ENCODE measurements at places on chromosomes 12 and 14.

DNA sequence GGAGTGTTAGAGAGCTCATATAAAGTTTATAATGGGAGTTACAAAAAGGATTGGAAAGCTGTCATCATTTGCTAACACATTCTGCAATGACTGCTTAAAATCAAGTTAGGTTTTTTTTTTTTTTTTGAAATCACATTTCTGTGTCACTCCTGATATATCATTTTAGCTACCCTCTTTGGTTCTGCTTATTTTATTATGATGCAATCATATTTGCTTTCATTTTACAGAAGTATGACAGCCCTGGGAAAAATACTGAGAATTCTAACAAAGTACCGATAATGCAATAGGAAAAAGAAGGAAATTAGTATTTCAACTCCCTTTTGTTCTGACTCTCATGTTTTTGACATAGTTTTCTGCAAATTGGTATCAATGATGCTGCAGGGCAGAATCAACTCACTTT is 71.6 kb upstream of the MDGA2 start:
- no peak for DNase-seq

- DNase-seq, result no peak
Measured at GRCh38 chr14:64681796-64682710, 22.2 kb upstream of the PLEKHG3 start.

- no peak for DNase-seq
Measured at GRCh38 chr14:61003571-61003970, 22.5 kb downstream of the SLC38A6 start.

DNA sequence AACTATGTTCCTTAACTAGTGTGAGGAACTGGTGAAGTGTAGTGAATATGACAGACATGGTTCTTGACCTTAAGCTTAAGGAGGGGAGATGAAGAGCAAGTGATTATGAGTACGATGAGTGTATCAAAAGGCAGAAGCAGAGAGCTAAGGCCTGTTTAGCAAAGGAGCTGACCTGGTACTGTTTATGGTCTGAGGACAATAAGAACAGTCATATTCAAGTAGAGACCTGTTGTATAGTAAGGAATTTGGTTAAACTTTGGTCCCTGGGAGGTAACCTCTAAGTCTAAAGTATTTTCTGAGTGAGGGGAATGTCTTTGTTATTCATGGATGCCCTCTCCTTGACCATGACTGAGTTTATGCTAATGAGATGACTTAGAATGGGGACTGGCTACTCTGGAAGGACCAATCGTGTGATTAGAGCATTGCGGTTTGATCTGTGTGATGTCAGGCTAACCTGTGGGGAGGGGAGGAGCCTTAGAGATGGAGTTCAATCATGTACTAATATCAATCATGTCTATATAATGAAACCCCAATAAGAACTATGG is 389.3 kb downstream of the BMP4 start:
- DNase-seq, result no peak

DNA sequence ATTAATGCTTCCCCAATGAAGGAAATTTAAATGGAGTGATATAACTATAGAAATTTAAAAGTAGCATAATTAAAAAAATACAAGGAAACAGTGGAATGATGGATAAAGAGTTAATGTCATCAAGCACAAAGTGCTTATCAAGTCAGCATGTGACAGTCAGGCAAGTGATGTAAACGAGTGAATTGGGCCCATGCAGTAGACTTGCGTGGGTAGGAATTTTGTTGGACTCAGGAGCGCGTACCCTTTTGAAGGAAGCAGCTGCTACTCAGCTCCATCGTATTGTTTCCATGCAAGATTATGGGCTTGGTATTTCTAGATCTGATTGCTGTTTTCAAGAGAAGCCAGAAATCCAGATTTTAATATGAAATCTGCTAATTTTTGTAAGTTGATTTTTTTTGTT is 4.4 kb upstream of the DYRK4 start:
- DNase-seq, result no peak

- peak; percentile 33 for DNase-seq
Measured at GRCh38 chr12:25155022-25155576, 39.9 kb downstream of the DNAI7 start.

- DNase-seq, result no peak
Measured at GRCh38 chr14:96055065-96055752, 16.0 kb downstream of the C14orf132 start.

DNA sequence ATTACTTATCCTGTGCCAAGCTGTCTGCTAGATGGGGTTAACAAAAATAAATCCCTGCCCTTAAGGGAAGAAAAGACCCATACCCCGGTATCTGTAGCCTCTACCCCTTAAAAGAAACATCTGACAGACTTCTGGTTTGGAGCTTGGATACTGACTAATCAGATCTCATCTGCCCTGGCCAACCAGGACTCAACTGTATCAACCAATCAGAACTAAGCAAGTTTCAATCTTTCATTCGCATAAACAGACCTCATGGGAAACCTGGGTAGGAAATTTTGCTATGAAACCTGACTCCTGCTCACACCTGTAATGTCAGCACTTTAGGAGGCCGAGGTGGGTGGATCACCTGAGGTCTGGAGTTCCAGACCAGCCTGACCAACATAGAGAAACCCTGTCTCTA is 26.4 kb upstream of the PRMT8 start:
- no peak for DNase-seq

GRCh38 chr12:5910790-5911548 is 34.1 kb downstream of the ANO2 start:
- no peak for DNase-seq

DNA sequence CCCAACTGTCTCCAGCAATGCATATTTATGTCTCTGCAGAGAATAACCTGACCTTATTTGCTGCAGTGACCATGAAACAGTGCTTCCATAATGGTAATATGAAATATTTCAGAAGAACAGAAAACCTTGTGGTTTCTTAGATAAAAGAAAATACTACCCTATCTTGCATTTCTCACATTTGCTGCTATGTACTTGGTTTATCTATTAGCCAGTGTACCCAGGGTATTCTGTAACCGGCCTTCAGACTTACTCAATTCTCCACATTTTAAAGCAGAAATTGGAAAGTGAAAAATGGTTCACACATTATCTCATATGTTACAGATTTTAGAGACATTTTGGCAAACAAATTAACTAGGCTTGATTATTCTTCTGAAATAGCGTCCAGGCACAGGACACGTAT is 57.9 kb upstream of the CCDC91 start:
- DNase-seq, result no peak

DNA sequence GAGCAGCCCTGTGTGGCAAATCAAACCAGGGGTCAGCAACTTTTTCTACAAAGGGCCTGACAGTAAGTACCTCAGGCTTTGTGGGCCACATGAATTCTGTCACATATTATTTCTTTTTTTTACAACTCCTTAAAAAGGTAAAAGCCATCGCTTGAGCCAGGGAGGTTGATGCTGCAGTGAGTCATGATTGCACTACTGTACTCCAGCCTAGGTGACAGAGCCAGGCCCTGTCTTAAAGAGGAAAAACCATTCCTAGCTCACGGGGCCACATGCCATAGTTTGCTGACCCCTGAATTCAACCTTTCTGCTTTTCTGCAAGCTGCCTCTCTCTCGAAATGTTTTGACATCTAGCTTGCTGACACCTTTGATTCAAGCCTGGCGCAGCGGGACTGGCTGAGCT is 55.1 kb upstream of the CORO1C start:
- DNase-seq, result no peak

DNA sequence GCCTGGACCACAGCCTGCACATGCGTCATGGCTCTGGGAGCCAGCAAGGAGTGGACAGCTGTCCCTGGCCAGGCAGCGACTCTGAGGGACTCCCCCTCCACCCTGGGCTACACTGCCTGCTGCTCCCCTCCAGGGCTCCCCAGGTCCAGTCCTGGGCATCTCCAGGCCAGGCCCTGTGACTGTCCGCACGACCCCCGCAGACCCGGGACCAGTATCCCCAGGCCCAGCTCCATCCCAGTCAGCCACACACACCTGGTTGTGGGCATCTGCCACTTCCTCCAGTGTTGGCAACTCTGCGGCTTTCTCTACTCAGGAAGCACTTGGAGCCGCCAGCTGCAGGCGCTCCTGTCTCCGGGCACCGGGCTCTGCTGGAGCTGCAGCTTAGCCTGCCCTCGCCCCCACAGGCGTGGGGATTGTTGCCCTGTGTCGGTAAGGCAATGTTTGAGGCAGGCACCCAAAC is 2.4 kb downstream of the ULK1 start:
- DNase-seq, result no peak

All from Panc1 (cell line).